Epithelial cell of alveolus of lung (primary cell): ENCODE measurements at places on chromosomes 11 and 22. TPM values are rescaled to one million over a fixed set of nuclear protein-coding genes. Genes with fewer than 3 reads are reported as not detected.

SLC6A5 gene
- total RNA-seq = not detected in 2 replicates

FUT4 gene
- 3.8 and 7.8 TPM in 2 replicates for total RNA-seq

CNTF gene
- total RNA-seq = 0.13 and 2.4 TPM in 2 replicates

CD44 gene
- 307 and 486 TPM in 2 replicates for total RNA-seq

SCGB1C1 gene
- total RNA-seq = not detected in 2 replicates

FAU gene
- total RNA-seq = 511 and 807 TPM in 2 replicates

TEX12 gene
- not detected in 2 replicates for total RNA-seq

SAA2 gene
- 1.3 TPM in 1 of 2 replicates, not detected in the other for total RNA-seq

POU2AF2 gene
- total RNA-seq = not detected in 2 replicates

FIBIN gene
- total RNA-seq = 40.3 and 48.1 TPM in 2 replicates

MS4A1 gene
- not detected in 2 replicates for total RNA-seq

MAP6 gene
- 0.39 and 0.72 TPM in 2 replicates for total RNA-seq
